RPMI7951 (cell line): ENCODE measurements at places on chromosomes 6 and 20. TPM values are rescaled to one million over a fixed set of nuclear protein-coding genes. Genes with fewer than 3 reads are reported as not detected.

TFAP2D gene
- not detected in 2 replicates for total RNA-seq

QKI gene
- 147 and 192 TPM in 2 replicates for total RNA-seq

C6orf132 gene
- not detected in 2 replicates for total RNA-seq

KCNK16 gene
- not detected in 2 replicates for total RNA-seq

PNPLA1 gene
- total RNA-seq, result not detected in 2 replicates

FAM184A gene
- total RNA-seq, result 0.24 and 0.78 TPM in 2 replicates

NRN1 gene
- 26.8 and 32.8 TPM in 2 replicates for total RNA-seq

ZNFX1 gene
- 38.3 and 42.3 TPM in 2 replicates for total RNA-seq
